ENCODE measurements at places on chromosomes 7 and 10. TPM values are rescaled to one million over a fixed set of nuclear protein-coding genes. Genes with fewer than 3 reads are reported as not detected.

GRCh38 chr7:79337717-79338116 lies 115.8 kb downstream of the MAGI2 start:
- DNase-seq: no peak

The STRIP2 gene
- total RNA-seq: 64.1 TPM

DNA sequence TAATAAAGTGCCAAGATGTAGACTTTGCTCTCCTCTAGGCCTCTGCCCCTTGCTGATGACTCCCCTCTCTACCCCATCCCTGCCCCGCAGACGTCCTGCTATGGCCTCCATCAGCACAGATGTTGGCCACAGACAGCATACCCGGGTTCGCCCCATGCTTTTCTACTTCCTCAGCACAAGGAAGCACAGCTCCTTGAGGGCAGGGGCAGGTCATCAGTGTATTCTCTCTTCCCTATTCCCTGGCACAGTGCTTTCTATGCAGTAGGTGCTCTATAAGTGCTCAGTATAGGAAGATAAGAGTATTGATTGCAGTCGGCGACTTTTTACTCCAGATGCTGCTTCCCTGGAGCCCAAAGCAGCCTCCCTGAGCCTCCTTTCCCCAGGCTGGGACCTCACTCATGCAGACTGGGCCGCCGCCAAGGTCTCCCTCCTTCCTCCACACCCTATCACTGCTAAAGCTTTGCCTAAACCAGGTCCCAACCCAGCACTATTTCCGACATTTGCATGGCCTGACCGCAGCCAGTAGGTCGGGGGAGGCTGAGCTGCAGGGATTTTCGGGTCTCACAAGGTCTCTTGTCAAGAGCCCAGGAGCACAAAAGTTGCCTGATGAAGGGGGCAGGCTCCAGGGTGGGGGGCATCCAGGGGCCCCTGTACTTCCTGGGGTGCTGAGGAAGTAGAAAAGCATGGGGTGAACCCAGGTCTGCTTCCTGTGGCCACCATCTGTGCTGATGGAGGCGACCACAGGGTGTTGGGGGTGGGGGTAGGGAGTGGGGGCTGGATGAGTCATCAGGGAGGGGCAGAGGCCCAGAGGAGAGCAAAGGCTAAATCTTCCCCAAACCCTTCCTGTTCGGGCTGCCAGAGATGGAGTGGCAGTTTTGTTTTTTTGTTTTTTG lies 8.0 kb downstream of the CALHM3 start:
- DNase-seq: peak; percentile 52

GRCh38 chr10:75969031-75969430 lies 537.6 kb downstream of the LRMDA start:
- no peak for DNase-seq

GRCh38 chr10:95284807-95285206 lies 6.0 kb downstream of the PDLIM1 start:
- DNase-seq: no peak

- DNase-seq: no peak
Observed at GRCh38 chr10:56836659-56837058, 475.6 kb upstream of the ZWINT start.

DNA sequence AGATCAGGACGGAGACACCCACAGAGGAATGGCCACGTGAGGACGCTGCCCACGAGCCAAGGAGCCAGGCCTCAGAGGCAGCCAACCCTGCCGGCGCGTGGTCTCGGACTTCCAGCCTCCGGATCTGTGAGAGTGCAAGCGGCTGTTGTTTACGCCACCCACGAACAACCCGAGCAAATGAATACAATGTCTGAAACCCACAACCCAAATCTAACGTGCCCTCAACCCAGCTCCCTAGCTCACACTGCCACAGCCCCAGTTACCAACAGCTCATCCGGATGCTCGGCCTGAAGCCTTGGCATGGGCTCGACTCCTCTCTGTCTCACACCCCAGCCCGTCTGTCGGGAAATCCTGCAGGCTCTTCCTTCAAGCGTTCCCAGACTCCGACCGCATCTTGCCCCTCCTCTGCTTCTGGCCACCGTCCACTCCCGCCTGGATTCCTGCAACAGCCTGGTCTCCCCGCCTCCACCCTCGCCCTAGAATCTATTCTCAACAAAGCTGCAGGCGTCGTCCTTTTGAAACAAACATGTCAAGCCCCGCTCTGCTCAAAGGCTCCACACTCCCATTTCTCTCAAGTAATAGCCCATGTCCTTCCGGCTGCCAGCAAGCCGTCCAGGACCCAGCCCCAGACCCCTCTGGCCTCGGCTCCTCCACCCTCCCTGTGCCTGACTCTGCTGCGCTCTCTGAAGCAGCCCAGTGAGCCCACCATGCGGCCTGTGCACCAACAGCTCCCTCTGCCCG lies 35.3 kb downstream of the STK32C start:
- no peak for DNase-seq

The XRCC2 gene
- 8.2 TPM for total RNA-seq

GRCh38 chr7:72805526-72806494 lies 22.2 kb downstream of the TYW1B start:
- DNase-seq: no peak

DNA sequence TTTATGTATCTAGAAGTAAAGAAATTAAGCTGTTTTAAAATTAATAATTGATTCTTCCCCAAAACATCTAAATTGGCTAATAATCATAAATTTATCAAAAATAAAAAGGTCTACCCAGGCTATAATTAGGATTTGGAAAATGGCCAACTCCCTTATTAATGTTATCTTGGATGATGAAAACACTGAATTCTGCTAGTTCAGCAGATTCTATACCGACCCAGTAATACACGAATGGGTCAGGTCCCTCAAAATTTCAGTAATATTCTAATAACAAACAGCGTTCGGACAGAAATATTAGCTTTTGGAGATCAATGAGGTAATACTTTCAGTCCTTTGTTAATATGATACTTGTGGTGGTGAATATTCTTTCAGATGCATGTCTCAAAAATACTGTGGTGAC lies 360.7 kb upstream of the MGMT start:
- no peak for DNase-seq

The NAT16 gene
- not detected for total RNA-seq

- no peak for DNase-seq
Observed at GRCh38 chr10:43079856-43080255, 3.0 kb downstream of the RET start.

DNA sequence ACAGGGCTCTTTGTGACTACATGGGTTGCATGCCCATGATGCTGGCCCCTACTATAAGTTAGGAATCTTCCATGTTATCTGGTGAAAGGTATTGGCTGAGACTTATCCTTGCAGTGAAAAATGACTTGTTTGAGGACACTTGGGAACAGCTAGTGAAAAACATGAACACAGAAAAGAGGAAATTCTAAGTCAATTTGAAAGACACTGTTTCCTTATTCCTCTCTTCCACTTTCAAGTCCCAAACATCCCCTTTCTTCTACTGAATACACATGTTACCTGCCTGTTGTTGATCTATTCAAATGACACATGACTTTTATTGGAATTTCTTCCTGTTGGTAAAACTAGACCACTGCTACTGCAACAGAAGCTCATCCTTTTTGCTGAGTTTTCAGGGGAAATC lies 29.5 kb upstream of the PRKCQ start:
- DNase-seq: no peak

The C10orf62 gene
- not detected for total RNA-seq

GRCh38 chr10:1952126-1953095 lies 215.1 kb upstream of the ADARB2 start:
- DNase-seq: no peak

DNA sequence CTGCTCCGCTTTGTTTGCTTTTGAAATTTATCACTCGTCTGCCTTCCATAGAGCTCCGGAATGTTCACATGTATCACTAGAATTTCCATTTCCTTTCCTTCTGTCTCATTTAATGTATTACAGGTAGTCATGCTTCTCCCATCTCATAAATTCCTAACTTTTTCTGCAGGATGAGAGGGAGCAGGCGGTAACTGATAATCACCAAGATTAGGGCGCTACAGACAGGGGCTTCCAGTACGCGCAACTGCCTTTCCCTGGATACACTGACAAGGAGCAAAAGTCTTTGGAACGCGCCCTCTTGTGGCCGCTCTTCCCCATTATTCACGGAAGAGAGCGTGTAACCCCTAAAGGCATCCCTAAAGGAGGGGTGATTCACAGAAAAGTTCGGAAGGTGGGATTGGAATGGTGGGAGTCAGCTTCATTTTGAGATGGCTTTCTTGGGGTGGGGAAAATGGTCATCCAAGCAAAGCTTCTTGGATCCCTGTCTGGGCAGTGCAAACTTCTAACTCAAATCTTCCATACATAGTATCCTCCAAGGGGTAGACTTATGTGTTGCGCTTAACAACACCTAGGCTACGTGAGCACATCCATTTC lies 6.5 kb downstream of the INHBA start:
- DNase-seq: no peak

DNA sequence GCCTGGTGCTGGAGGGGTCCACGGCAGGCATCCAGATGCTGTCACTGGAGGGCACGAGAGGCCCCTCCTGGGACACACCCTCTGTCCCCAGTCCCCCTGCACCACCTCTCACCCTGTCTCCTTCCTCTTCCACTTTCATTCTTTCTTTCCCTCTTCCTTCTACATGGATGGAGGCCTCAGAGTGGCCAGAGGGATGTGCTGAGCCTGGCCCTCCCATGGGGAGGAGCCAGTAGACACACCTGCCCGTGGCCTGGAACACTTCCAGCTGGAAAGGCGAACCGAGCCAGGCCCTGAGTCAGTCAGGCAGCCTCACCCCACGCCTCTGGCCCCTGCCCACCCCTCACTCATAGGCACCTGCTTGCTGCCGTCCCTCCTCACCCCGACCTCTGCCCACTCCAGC lies 55.9 kb upstream of the MXI1 start:
- DNase-seq: no peak

The NPY gene
- total RNA-seq: not detected

DNA sequence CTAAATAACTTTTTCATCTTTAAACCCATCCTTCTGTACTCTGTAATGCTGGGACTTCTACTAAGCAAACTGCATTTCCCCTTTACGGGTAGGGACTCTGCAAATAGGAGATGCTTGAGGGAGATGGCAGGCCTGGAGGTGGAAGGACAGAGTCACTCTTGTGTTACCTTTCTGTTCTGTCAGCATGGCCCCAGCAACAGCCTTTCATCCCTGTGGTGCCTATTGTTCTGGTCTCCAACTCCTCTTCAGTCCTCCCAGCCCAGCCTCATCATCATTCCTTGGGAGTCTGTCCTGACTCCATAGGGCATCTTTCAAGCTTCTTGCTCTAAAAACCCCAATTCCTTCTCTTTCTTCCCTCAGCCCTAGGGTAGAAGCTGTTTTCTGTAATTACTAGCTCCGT lies 230.0 kb downstream of the SNX13 start:
- no peak for DNase-seq

DNA sequence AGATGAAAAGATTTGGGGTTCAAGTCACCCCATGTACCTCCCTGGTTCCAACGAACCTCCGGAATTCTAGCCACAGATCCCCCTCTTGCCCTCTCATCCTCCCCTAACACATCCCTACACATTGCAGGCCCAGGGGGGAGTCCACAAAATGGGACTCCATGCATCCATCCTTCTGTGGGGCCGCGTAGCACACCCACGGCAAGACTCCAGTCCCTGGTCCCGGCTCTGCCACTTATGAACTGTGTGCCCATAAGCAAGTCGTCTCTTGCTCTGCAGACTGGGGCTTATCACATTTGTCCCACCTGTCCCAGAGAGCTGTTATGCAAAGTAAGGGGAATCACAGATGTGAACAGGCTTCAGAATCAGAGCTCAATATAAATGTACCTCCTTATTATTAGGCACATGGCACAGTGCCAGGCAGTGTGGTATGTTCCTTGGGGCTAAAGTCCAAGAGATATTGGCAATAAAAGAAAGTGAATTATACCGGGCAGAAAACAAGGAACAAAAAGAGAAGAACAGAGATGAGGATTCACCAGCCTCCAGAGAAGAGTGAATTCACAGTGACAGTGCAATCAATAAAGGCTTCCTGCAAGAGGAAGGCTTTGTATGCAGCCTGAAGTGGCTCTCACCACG lies 73.9 kb downstream of the KCNMA1 start:
- no peak for DNase-seq

The KCNMA1 gene
- 0.18 TPM for total RNA-seq

The RAB19 gene
- total RNA-seq: 4.9 TPM

GRCh38 chr10:31129271-31129670 lies 97.6 kb upstream of the ZNF438 start:
- DNase-seq: no peak

The AKR1D1 gene
- total RNA-seq: not detected

The CCL24 gene
- total RNA-seq: not detected

GRCh38 chr10:92291921-92292845 lies 1.2 kb downstream of the MARCHF5 start:
- DNase-seq: peak; percentile 12
